ENCODE measurements at places on chromosomes 2 and 18.

GRCh38 chr2:46050027-46050426 lies 247.2 kb upstream of the EPAS1 start:
- DNase-seq: no peak

- no peak for DNase-seq
Observed at GRCh38 chr2:170932166-170932565, 3.1 kb downstream of the GORASP2 start.

- DNase-seq: no peak
Observed at GRCh38 chr2:38159191-38159590, 83.2 kb upstream of the CYP1B1 start.

- no peak for DNase-seq
Observed at GRCh38 chr2:53880756-53881155, 21.0 kb upstream of the GPR75 start.

GRCh38 chr2:6909431-6910385 lies 7.5 kb upstream of the RNF144A start:
- DNase-seq: no peak

DNA sequence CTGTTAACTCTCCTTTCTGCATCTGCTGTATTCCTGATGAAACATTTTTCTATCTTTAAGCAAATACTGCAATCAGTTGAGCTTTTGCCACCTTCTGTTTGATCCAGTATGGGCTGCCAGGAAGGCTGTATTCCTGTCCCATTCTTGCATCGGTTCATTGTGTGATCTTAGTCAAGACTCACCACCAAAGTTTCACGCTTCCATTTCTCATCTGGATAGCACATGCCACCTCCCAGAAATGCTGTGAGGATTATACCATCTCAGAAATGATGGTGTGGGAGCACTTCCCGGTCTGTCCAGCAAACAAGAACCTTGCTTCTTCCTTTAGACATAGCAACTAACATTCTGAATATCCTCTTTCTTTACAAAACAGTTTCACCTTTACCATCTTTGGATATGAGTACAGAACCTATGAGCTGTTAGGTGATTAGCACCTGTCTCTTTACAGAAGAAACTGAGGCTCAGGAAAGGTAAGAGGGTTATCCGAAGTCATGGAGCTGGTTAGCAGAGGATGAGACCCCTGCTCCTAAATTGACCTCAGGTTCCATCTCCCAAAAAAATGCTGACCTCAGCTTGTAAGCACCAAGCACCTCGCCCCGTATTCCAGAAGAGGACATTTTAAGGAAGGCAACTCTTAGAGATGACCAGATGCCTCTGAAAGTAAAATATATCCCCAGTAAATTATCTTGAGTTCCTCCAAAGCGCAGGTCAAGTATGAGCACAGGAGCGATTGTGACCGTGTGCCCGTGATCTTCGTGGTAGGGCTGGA lies 56.8 kb downstream of the FEZ2 start:
- no peak for DNase-seq
